ENCODE measurements at places on chromosomes 3 and 15.

DNA sequence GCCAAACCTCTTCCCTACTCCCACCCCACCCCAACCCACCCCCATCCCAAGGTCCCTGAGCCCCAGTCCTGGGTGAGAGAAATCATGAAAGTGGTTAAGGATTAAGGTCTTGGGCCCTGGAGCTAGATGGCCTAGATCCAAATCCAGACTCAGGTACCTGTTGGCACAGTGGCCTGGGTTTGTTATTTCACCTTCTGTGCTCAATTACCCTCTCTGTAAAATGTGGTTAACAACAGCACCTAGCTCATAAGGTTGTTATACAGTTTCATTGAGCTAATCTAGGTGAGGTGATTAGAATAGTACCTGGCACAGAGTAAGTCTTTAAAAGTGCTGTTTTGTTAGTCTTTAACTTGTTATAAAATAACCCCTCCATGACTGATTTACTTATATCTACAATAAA is 6.4 kb upstream of the SNUPN start:
- no peak for DNase-seq

DNA sequence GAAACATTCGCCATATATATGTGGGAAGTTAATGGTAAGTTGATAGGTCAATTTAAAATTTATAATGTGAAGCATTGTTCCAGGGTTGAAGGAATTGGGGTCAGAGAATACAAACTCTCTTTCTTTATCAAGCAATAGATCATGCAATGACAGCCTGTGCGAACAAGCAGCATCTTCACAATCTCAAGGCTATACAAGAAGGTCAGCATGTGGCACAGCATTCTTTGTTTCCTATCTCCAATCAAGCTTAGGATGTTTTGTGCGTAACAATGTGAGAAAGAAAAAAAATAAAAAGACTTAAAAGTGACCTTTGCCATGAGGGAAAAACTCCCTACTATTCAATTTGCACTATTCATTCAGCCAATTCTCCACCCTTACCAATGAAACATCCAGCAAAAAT is 288.1 kb upstream of the NECTIN3 start:
- no peak for DNase-seq

DNA sequence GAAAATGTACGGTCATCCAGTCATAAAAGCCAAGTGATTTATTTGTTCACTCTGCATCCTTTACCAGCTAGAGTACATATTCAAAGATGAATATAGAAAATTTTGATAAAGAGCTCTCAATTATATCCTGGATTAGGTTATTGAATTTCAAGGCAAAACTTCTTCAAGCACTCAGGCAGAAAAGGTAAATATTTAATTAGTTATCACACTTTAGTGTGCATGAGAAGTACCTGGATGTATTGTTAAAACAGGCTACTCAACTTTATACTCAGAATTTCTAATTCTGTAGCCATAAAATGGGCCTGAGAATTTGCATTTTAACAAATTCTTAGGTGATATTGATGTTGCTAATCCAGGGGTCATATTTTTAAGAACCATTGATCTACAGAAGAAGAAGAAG is 45.3 kb downstream of the ILDR1 start:
- DNase-seq = no peak

DNA sequence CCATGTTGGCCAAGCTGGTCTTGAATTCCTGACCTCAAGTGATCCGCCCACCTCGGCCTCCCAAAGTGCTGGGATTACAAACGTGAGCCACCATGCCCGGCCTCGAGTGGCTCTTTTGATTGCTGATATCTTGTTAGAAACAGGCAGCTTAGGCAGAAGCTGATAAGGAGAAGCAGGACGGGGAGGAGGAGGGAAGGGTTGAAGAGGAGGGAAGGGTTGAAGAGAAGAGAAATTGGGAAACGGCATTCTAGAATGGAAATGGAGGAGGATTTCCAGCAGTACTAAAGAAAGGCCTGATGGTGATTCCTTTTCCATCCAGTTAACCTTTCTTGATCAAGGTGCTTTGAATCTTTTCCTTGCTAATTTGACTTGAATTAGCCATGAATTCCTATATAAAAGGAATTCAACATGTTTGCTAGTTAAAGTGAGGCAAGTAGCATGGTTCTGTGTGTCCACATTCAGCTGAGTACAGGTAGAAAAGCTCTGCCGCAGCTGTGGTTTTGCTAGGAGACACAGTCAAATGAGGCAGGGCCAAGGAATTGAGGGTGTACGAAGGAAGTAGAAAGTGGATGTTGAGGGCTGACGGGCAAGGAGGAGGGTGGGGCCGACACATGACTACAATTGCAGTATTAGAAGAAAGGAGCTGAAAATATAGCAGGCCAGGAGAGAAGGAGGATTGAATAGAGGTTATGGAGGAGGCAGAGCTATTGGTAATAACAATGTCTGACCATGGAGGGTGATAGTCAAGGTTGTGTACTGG is 27.2 kb upstream of the ATP1B3 start:
- no peak for DNase-seq

DNA sequence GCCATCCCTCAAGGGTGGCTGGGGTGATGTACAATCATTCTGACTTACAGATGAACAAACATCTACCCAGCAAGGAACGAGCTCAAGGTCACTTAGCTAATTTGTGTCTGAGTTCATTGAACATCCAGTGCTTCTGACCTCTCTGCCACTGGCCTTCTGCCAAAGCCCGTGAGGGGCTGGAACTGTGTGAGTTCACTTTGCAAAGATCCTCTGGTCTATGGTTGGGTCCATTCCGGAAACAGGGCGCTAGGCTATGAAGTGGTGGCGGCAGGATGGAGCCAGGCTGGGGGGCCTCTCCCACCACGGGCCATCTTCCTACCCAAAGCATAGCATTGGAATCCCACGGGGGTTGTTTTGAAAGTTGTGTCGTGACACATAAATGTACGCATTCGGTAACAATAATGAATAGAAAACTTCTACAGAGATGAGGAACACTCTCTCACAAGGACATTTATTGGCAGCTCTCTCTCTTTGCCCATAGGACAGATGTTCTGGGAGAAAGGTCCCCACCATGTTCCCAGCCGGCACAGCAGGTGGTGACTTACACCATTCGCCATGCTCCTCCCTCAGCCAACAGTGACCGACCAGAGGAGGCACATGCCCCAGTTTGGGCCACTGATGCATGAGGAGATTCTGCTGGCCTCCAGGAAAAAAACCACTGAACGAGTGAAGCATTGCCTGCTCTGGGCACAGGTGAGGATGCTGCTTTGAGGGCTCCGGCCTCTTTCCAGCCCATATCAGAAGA is 214.7 kb upstream of the CHRNA7 start:
- DNase-seq = no peak

GRCh38 chr3:195768414-195768813 is 43.3 kb downstream of the MUC4 start:
- no peak for DNase-seq

DNA sequence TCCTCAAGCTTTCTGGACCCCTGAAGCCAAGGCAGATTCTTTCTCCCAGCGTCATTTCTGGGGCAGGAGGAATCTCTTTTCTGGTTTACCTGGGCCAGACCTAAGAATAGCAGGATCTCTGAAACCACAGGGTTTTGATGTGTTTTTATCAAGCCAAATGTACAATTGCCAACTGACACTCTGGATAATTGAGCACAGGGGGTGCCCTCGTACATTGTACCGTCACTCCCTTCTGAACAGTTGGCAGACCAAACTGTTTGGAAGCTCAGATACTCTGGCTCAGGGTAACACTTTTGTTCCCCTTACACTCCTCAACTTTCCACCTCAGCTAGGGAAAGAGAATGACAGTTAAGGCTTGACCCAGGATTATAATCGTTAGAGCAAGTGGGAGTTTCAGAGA is 49.9 kb downstream of the ASTE1 start:
- DNase-seq = no peak

DNA sequence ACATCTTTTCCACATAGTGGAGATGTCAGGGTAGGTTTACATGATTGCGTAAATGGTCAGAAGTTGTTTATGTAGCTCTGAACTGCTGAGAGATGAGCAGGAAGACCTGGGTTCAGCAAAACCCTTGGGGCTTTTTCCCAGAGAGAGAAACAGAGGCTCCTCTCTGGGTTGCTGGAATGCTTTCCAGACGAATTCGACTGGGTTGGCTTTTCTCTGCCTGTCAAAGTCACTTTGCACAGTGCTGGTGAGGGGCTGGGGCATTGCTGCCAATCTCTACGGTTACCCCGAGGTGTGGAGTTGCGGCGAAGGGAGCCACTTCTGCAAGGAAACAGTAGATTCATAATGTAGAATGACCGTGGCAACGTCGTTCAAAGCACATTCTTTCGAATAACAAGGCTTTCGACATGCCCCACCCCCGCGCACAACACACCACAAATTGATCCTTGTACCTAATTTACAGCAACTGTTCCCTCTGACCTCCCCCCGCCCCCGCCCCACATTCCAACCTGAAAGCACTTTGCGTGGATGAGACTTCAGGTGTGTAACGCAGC is 950 bp upstream of the CNTN4 start:
- no peak for DNase-seq

GRCh38 chr3:46297658-46298423 is 55.6 kb downstream of the CCR3 start:
- DNase-seq = peak; percentile 21

DNA sequence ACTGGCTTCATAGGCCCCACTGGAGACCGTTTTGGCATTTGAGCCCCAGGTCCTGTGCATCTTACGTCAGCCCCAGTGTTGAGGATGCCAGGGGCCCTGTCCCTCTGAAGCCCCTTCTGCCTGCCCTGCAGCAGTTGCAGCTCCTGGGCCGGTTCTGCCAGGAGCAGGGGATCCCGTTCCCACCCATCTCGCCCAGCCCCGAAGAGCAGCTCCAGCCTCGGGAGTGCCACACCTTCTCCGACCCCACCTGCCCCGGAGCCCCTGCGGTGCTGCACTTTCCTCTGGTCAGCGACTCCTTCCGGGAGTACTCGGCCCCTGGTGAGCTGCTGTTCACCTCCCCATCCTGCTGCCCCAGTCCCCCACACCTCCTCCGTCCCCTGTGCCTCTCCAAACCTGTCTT is 8.6 kb downstream of the PLA2G4B start:
- no peak for DNase-seq

GRCh38 chr15:94036156-94036555 is 195.2 kb upstream of the MCTP2 start:
- no peak for DNase-seq

DNA sequence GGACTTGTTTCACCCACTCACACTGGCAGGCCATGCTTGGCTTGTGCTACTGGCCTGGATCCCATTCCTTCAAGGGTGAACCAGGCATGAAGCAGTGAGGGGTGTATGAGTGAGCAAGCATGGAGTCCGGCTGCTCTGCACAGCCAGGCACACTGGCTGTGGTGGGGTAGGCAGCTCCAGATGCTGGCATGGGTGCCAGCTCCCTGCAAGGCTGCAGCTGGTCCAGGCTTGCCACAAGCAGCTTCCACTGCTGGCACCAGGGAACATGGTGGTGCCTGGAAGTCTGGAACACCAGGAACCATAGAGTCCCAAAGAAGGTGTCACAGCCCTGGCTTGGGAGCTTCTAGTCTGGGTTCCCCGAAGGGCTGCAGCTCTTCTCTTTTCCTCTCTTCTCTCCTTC is 395.1 kb downstream of the UNC13C start:
- DNase-seq = no peak

DNA sequence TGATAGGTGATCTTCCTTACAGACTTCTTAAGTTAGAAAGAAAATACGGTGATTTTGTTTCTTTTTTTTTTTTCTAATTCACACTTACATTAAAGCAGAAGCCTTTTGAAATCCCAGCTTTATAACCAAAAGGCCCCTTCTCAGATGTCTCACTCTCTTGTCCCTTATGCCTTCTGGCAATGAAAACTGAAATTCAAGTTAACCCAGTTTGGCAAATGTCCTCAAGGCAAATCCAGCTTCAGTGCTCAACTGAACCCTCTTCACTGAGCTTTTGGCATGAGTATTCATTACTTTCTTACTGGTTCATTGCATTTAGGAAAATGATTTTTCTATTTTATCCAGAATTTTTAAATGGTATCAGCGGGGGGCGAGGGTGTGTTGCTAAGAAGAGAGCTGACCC is 17.0 kb downstream of the PLCH1 start:
- no peak for DNase-seq

GRCh38 chr3:188051801-188052168 is 102.2 kb upstream of the LPP start:
- no peak for DNase-seq

DNA sequence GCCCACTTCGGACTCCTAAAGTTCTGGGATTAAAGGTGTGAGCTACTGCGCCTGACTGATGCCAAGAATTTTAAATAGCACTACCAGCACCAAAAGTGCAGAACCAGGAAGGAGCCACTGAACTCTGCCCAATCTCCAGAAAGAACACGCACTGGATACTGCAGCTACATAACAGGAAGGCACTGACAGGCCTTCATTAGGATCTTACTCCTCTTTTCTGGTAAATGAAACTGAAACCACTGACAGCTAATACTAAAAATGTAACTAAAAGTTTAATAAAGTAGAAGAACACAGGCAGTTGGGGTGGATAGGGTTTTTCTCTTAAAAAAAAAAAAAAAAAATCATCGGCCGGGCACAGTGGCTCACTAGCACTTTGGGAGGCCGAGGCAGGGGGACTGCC is 74.1 kb upstream of the CHRM5 start:
- DNase-seq = no peak

GRCh38 chr15:30984542-30984941 is 6.9 kb downstream of the MTMR10 start:
- DNase-seq = peak; percentile 82

DNA sequence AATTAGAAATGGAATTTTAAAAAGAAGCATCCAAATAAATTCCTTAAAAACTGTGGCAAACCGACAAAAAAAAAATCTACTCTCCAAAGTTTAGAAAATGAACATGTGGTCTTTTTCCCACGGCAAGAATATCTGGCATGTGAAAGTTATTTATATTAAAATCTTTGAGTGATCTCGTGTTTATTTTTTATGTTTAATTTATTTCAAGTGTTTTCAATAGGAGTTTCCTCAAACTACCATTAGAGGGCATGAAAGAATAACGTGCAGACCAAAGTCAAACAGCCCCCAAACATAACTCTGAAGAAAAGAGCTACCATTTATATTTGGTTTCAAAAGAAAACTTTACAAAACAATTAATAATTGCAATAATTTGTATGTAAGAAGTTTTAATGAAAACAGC is 286.4 kb downstream of the ZIC4 start:
- peak; percentile 9 for DNase-seq

- DNase-seq = no peak
Measured at GRCh38 chr3:157384031-157384430, 52.6 kb upstream of the PTX3 start.

DNA sequence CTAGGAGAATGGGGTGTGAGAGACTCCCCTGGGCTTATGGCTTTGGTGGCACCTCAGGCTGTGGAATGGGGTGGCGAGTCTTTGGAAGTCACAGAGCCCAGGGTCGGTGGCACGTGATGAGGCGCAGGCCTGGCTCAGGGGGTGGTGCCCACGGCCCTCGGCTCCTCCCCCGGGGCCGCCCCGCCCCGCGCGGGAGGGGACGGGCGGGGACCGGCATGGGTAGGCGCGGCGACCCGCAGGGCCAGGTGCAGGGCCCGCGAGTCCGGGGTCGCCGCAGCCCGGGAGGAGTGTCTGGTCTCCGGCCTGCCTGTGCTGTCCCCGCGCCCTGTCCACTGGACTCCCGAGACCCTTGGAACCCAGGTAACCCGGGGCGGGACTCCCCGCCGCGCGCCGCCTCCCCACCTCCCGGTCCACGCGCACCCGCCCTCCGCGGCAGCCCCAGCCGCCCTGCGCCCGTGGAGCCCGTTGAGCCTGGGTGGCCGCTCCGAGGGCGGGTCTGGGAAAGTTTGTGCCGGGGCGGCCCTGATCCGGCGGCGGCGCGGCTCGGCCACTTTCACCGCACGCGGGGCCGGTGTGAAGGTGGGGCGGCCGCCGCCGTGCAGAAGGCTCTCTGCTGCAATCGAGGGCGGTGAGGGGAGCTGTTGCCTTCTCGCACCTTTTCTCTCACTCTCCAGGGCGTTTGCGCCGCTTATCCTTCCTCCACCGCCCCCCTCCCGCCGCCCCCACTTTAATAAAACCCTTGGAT is at the start of gene PAQR5:
PAQR5 (plus strand) TSS at position 216 of the 745 bp plus-strand sequence. CDS start 61,169 bp downstream, outside the sequence.
- no peak for DNase-seq

GRCh38 chr15:89201465-89202005 is 19.8 kb downstream of the RLBP1 start:
- no peak for DNase-seq
